CD4-positive, alpha-beta T cell treated with Interleukin-15 for 1 hour (primary cell): ENCODE measurements at places on chromosomes 1 and 21.

DNA sequence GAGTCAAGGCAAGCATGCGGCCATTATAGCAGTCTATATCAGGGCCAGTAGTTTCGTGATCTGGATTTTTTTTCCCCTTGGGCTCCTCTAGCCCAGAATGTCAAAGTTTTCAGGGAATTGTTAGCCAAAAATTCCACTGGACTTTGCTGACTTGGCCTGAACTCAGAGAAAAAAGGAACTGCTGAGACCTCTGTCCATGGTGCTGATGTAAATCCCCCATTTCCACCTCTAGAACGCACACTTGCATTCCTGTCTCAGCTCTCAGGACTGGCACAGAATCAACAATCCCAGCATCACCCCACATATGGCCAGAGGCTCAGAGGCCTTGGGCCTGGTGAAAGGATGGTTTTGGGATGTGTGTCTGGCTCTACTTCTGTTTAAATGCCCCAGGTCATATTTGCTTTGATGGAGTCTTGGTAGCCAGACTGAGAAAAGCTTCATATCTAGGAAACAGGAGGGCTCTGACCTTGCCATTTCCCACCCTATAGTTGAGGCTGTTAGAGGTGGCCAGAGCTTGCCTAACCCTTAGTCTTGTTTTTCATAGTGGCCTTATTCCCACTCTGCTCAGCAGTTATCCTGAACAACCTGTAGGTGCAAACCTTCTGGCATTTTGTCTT is 16.9 kb upstream of the EFCAB14 start:
- no peak for DNase-seq

DNA sequence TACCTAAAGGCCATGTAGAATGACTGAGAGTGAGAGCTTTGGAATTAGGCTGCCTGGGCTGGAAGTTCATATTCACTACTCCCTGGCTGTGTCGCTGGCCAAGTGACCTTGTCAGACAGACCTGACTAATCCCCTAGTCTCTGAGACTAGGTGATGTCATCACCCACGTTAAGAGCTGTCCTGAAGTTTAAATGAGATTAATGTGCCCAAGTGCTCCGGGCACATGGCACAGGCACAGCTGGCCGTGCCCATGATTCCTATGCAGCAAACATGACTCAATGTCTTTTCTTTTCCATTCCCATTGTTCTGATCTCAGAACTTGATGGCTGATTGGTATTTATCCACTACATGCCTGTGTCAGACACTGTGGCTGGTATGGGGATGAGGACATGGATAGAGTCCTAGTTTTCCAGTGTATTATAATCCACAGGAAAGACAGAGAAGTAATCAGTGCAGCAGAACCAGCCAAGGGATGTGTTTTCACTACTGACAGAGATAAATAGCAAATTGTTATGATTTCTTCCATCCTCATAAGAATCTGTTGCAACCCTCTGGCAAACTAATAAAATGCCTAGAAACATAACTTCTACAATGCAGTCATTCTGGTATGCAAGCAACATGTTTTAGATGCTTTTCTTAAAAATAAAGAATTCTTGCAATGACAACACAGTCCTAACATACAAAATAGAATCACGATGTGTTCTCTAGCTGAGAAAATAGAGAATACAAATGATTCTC is 180.9 kb downstream of the PCP4 start:
- no peak for DNase-seq

GRCh38 chr1:177274687-177275211 is 104.0 kb downstream of the BRINP2 start:
- no peak for DNase-seq

- DNase-seq: no peak
These were observed 8.7 kb downstream of the SLAMF8 start for GRCh38 chr1:159835356-159835755.

DNA sequence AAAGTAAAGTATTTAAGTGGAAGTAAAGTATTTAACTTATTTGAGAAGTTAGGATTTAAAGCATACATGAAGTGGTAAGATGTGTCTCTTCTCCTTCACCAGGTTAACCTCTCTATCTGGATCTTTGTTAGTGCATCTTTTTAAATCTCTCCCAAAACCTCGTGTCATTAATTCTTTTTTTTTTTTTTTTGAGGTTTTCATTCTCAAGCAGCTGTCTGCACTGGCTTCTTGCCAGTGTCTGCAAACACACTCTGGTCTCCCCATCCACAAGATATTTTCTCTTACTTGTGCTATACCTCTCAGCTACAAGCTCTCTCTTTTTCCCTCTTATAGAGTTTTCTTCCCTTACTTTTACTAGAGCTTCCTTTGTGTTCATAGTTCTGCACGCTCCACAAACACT is 49.0 kb downstream of the CLDN17 start:
- no peak for DNase-seq

DNA sequence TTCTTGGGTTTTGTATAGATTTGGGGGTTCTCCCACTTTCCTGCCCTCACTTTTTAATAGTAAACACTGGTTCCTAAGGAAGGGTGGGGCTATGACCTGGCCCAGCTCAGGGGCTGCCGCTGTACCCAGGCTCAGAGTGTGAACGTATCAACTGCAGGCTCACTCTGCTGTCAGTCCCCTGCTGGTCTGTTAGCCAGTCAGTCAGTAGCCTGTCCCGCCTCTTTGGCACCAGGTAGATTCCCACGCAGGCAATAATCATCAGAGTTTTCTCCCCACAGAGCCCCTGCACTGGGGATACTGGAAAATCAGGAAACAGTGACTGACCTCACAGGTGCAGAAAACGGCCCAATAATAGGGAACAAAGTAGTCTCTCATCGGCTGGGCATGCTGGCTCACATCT is 15.0 kb upstream of the ALPL start:
- DNase-seq: no peak

GRCh38 chr21:35399706-35400105 is 350.6 kb upstream of the RUNX1 start:
- DNase-seq: no peak

GRCh38 chr1:156750191-156750672 is 1.2 kb downstream of the HDGF start:
- peak; percentile 41 for DNase-seq
